IMR-90 (cell line): ENCODE measurements at places on chromosomes 4 and X.

GRCh38 chr4:87390551-87390890 lies 467 bp downstream of the HSD17B11 start:
- DNase-seq: no peak

DNA sequence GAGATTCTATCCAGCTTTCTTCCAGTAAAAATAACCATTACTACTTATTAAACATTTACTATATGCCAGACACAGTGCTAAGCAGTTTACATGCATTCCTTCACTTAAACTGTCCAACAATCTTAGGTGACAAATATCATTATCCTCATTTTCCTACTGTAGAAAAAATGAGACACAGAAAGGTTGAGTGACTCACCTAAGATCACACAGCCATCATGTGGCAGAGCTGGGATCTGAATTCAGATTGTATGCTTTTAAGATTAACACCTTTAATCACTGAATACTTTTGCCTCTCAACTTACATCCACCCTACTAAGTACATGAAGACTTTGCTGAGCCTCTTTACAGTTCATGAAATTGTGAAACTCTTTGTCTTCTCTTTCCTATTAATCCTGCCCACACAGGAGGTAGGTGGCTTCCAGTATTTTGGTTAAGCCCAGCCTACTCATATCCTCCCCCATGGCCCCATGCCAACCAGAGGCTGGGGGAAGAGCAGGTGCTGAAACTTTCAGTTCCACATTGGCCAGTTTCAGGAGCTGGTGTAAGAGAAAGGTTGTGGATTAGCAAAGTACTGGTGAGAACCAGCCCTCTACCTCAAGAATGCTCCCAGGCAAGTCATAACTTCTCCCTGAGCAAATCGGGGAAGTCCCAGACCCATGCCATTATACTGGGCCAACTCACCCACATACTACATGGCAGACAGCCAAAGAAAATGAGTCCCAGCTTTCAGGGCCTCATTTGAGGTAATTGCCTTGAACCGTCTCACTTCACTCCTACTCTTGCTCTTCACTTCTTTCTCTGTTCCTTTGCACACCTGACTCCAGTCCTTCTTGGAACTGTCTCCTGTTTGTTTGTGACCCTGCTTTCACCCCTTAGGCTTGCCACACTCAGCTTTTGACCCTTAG lies 211.1 kb downstream of the GUCY2F start:
- no peak for DNase-seq

DNA sequence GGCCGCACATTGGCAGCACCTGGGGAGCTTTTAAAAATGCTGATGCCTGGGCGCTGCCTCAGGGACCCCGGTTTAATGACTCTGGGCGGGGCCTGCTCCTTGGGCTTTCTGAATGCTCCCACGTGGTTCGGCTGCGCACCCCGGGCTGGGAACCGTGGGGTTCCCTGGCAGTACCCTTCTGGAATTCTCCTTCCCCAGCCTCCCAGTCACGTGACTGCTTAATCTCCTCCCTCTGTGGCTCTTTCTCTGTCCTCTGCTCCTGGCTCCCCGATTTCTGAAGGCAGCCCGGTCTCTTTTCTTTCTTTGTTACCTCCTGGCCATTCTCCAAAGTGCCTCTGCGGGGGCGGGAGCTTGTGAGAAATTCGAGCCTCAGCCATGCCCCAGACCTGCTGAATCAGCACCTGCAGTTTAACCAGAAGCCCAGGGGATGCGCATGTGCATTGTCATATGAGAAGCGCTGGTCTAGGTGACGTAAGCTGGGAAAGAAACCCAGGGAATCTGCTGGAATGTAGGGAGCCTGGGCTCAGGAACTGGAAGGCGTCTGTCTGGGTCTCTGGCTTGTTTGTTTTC lies 16.6 kb downstream of the CLCN4 start:
- DNase-seq: peak; percentile 89

DNA sequence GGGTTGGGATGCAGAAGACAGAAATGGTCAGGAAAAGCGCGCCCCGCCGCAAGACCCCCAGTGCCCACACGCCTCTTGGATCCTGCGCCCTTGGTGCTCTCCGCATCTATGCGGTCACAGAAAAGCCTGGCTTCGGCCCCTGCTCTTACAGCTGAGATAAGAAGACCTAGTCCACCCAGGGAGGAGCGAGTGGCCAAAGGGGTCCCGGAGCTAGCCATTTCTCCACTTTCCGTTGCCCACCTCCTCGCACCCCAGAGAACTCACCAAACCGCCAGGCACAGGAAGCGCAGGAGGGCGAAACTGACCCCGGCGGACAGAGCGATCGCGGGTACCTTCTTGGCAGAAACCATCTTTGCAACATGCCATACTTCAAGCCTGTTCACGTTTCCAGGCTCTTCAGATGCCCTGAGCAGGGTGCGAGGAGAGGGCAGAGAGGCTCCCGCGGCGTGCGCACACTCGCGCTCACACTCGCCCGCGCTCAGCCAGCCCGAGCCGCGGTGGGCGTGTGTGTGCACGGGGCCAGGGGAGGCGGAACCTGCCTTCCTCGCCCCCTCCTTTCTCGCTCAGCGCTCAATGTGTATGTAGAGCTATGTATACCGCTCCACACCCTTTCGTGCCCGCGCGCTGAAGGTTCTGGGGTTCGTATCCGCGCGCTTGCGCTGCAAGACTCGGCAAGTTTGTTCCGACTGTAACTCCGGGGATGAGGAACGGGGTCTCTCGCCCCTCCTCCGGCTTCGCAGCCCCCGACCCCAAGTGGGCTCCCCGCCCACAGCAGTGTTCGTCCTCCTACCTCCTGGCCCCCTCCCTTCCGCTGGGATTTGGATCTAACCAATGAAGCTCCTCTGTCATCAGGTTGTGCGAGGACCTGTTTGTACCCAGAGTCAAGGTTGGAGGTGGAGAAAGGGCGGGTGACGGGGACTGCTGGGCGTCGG lies at the start of gene GABRA4:
GABRA4 (minus strand) TSS at position 507 of the 932 bp plus-strand sequence; CDS start at position 350, 157 bp downstream.
- no peak for DNase-seq

GRCh38 chrX:124348182-124348581 lies 1.8 kb downstream of the SH2D1A start:
- DNase-seq: no peak

DNA sequence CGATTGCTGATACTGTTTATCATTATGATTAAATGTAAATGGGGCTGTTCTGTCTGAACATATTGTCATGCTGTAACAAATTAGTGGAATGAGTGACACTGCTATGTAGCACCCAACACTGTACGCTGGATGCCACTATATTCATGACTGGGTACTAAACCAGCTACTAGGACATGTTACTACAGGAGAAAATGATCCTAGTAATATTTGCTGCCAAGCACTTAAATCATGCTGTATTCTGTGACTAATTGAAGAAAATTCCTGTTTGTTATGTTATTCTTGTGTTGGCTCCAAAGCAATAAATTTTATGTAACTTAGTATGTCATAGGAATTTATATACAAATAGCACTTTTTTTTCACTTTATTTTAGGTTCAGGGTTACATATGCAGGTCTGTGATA lies 804.2 kb downstream of the CENPC start:
- DNase-seq: no peak

DNA sequence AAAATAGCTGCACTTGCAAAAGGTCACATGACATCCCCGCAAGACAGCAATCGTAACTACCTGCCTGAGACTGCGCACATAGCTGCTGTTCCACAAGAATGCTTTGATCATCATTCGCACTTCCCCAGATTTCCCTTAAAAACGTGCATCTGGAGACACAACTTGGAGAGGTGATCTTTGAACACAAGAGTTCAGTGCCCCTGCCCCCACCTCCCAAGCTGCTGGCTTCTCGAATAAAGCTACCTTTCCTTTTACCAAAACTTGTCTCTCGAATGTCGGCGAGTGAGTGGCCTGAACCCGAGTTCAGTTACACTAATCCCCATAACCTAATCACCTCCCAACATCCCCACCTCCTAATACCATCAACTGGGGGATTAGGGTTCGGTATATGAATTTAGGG lies 14.4 kb upstream of the MRFAP1 start:
- no peak for DNase-seq

- DNase-seq: peak; percentile 47
Measured at GRCh38 chr4:32140636-32141035, 1420.5 kb downstream of the PCDH7 start.

GRCh38 chr4:40967550-40967949 lies 217.8 kb downstream of the NSUN7 start:
- no peak for DNase-seq

DNA sequence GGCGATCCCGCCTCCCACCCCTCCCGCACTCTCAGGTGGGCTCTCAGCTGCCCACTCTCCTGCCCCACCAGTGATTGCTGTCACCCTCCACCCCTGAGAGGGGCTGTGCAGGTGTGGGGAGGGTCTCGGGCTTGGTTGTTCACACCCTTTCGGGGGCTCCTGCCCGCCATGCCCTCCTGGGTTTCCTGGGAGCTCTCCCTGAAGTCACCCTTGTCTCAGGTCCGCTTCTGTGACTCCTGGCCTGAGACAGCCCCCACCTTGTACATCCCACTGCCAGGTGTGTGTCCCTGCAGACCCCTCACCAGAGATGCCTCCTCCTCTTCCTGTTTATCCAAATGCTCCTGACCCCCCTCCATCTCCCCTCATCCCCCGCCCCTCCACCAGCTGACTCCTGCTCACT lies 37.8 kb downstream of the ADRA2C start:
- DNase-seq: no peak

DNA sequence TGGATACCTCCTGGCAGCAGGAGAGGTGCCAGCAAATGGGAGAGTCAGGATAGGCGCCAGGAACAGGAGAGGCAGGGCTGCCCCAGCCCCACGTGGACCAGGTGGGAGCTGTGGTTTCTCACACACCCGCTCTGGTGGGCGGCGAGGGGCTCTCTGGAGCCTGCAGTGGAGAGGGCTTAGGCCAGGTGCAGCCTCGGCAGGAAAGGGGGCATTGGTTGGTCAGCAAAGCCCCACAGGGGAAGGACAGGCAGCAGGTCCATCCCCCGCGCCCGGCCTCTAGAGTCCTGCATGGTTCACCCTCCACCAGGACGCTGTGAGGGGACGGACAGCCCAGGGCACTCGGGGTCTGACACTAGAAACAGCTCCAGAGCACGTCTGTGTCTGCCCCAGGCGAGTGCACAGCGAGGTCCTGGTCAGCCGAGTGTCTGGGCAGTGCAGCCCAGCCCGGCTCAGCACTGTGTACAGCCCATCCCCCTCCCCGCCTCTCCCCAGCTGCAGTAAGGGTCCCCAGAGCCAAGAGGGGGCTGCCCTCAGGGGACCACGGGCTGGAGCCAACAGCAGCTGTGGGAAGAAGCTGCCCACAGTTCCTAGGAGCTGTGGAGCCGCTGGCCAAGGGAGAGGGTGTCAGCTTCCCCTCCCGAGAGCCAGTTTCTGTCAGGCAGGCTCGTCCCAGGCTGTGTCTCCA lies 8.2 kb downstream of the ATP5ME start:
- DNase-seq: no peak

DNA sequence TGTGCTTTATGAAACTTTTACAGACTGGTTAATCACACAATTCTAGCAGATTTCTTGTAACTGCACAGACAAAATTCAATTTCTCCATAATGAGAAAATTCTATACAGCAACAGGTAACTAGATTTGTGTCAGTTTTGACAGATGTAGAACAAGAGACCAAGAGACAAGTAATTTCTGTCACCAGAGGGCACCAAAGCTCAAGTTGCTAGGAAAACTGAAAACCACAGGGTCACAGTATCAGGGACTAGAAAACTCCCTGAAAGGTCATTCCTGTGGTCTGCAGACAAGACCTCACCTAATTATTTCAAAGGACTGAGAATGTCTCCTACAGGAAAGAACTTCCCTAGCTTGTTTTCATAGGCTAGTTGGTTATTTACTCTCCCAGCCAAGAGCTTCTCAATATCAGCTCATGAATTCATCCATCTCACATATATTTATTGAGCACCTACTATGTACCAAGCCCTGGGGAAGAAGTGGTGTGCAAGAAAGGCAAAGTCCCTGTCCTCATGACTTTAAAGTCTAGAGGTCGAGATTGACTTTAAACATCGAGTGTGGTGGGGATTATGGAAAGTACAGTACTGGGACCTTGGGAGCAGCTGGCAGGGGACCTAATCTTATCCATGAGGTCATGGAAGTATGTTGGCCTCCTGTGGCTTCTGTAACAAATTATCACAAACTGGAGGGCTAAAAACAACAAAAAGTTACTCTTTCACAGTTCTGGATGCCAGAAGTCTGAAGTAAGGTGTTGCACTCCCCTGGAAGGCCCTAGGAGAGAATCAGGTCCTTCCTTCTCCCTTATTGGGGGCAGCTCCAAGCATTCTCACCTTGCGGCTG lies 47.8 kb upstream of the SETD7 start:
- peak; percentile 59 for DNase-seq

DNA sequence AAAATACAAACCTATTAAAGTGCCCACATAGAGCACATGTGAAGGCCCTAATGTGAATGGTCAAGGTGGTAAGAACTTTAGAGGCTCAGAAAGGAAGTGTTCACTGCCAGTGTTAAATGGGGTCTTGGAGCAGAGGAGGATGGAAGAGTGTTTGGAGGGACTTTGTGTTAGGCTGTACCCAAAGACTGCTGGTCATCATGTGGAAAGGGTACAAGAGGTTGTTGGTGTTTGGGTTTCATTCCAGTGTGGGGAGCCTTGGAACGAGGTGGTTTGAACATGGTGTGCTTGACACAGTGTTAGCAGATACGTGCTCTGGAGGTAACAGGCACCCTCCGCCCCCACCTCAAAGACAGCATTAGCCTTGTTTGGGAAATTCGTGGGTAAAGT lies 73.1 kb downstream of the RAPGEF2 start:
- DNase-seq: no peak
